CD4-positive, alpha-beta T cell treated with Interleukin-6 for 4 hours (primary cell): ENCODE measurements at places on chromosomes 4 and X.
A peak's percentile ranks its signal among the peaks of the same experiment; 100 is the strongest.

DNA sequence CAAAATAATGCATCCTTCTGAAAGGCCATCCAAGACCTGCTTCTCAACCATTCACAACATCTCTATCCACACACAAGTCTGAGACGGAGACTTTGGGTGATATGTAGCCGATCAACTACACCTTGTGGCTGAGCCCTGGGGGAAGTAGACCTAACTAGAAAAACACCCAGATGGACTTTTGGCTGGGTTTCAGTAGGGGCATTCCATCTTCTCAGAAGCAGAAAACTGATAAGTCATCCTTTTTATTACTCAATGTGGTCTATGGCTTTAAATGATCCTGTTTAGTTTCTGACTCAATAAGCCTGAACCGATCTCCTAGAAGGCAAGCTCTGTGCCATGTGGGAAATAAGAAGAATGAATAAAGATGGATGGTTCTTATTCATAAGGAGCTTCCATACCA, 82.5 kb upstream of the AFF2 start:
- no peak for DNase-seq

DNA sequence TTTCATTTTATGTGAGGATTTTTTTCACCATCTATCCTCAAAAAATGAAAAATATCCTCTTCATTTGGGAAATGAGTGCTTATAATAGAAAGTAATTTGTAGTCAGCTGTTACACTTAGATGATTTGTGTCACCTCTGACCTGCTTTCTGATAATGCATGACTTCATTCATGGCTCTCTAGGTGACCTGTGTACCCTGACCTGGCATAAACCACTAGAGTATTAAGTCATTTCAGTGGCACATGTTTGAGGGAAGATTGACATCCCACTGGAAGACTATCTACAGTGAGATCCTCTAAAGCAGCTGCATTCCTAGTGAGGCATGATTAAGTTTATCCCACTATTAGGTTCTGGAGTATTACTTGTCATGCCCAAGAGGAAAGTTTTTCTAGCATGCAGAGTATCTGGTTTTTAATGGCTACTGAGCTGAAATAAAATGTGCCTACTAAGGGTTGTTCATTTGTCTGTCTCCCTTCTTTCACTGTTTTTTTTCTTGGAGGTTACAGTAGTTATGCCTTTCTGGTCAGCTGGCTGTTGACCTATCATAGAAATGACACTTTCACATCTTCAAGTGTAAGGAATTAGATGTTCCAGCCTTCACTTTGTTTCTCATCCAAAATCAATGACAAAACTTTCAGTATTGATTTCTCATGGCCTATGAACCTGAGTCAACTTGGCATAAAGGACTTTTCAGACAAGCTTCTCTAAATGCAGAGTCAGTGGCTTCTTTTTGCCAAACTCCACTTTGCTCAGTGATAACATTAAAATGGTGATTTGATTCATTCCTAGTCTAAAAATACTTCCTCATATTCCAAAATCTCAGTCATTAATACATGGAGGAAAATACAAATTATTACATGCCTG, 33.1 kb downstream of the TET2 start:
- no peak for DNase-seq

DNA sequence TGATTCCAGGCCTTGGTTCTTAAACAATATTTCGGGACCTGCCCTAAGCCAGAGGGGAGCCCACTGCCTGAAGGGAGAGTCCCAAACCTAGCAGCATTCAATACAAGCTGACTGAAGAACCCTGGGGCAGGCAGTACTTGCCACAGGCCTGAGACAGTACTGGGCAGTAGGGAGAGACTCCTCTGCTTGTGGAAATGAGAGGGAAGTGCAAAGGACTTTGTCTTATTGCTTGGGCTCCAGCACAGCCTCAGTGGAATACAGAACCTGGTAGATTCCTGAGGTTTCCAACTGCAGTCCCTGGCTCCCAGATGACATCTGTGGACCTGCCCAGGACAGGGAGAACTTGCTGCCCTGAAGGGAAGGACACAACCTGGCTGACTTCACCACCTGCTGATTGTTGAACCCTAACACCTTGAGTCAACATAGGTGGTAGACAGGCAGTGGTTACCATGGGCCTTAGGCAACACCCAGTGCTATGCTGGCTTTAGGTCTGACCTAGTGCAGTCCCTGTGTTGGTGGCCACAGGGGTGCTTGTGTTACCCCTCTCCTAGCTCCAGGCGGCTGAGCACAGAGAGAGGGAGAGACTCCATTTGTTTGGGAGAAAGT, 20.3 kb upstream of the ABCG2 start:
- DNase-seq = no peak

GRCh38 chr4:81040012-81040659, 9.6 kb downstream of the BMP3 start:
- DNase-seq = no peak

DNA sequence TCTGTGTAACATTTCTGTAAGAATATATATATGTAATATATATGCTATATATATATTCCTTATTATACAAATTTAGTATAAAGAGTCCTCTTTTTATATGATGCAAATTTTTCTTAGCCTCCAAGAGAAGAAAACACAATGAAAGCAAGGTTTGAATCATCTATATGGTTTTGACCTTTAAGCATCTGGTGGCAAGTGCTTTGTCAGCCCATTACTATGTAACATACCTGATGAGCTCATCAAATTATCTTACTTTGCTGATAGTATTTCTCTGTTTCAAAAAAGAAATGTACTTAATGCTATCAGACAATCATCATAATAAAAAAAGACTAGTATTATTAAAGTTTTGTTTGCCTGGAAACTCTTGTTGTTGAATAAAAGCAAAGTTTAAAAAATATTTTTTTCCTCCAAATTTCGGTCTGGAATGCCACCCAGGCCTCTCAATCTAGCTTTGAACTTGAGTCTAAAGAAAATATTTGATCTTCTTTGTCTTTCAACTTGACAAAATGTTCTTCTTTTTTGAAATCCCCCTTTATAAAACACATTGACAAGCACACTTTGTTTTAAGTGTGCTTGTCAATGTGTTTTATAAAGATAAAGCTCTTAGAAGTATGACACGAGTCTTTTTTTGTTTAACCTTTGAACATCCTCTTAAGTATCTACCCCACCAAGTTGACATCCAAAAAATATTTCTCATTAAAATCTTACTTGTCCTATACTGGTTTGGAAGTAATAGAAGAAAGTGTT, 26.2 kb downstream of the ZNF330 start:
- no peak for DNase-seq

DNA sequence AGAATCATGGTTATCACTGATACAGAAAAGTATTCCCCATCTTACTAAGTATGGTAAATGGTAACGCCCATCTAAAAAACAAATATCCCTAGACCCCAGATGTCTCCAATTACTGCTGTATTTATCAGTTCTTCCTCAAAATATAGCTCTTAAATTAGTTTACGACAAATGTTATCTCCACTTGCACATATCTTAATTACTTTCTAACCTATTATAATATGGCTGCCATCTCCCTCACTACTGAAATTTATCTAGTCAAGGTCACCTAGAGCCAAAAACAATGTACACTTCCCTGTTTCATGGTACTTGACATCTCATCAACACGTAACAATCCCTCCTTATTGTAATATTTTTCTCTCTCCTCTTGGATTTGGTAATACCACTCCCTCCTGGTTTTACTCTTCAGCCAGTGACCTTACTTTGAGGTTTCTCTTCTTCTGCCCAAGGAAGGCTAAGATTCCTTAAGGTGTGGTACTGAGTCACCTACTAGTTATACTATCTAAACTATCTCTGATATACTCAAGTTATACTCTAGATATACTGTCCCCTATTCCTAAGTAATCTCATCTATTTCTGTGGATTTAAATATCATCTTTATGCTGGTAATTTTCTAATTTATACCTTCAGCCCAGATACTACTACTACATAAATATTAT, 8.6 kb downstream of the LCORL start:
- no peak for DNase-seq

DNA sequence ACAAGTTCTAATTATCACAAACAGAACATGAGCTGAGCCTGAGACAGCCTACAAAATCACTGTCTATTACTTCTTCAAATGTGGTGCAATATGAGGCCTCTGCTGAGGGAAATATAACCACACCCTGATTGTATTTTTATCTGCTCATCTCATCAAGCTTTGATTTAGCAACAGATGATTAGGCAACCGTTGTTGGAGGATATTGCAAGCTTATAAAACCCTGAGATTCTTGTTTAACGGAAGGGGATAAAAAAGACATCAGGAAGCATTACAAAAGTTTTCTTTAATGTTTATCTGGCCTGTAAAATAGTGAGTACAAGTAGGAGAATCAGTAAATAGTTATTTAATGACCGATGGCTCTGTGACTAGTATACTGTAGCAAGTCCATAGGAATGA, 108.5 kb downstream of the ZNF330 start:
- no peak for DNase-seq

GRCh38 chr4:27316176-27316575, 455.5 kb downstream of the STIM2 start:
- no peak for DNase-seq

- DNase-seq = no peak
Observed at GRCh38 chr4:133385161-133385954, 236.3 kb downstream of the PCDH10 start.

GRCh38 chr4:41215969-41216293, 1.6 kb upstream of the APBB2 start:
- no peak for DNase-seq

DNA sequence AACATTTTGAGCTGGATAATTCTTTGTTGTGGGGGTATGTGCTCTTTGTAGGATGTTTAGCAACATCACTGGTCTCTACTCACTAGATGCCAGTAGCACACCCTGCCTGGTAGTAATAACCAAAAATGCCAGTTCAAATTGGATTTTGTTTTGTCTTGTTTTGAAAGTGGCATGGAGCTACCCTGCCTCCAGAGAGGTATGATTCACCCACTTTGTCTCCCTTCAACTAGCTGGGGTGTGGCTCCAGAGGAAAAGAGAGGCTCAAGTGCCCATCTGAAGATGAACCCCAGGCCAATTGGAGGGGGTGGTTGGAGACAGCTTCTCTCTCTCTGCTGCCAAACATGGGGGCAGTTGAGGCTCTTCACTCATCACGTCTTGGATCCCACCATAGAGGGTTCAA, 34.5 kb downstream of the NIPAL1 start:
- DNase-seq = no peak

GRCh38 chr4:161642708-161643107, 521.1 kb downstream of the FSTL5 start:
- no peak for DNase-seq

DNA sequence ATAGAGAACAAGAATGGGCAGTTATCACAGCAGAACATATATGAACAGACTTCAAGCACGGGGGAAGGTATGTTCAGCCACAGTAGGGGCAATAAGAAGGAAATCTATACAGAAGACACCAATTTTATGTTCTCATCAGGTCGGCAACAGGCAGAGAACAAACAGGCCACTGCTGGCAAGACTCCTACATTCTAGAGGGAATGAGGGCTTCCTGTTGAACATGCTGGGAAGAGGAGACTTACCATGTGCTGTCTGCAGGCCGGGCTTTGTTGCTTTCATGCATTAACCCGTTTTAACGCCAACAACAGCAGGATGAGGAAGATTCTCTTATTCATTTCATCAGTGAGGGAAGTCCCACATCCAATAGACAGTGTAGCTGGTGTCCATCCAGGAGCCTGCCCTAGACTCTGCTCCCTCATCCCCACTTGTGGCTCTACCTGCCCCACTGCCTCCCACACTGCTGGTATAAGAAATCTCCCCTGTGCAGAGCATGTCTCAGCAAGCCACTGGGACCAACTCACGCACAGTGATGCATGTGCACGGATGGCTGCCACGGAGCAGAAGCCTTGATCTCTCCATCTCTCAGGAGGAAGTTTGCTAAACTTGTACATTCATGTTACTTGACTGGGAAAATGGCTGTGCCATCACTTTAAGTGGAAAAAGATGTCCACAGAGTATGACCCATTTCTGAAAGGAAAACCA, 84.5 kb downstream of the ACOX3 start:
- DNase-seq = no peak

- DNase-seq = peak; percentile 45
Observed at GRCh38 chr4:162163892-162164759, at the start of gene FSTL5. FSTL5 (minus strand) TSS chr4:162164000; CDS start chr4:162111396, 52,604 bp downstream.

GRCh38 chr4:96149894-96150293, 310.0 kb downstream of the PDHA2 start:
- DNase-seq = no peak

DNA sequence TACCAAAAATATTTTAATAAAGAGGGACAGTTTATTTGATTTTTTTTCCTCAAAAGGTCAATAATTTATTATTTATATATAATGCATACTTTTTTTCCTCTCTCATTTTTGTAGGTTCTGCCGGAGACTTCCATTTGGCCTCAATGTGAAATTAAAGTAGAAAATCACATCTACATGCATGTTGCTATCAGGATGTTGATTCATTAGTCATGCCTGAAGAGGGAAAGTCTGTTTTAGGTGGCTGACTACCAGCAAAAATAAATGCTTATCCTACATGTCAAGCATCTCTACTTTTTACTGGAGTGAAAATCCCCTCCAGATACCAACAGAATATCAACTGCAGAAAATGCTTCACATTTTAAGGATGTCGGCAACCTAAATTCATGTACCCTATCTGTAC, 41.5 kb downstream of the KIAA0232 start:
- no peak for DNase-seq

GRCh38 chr4:87224141-87224923, 3.9 kb upstream of the KLHL8 start:
- DNase-seq = no peak

DNA sequence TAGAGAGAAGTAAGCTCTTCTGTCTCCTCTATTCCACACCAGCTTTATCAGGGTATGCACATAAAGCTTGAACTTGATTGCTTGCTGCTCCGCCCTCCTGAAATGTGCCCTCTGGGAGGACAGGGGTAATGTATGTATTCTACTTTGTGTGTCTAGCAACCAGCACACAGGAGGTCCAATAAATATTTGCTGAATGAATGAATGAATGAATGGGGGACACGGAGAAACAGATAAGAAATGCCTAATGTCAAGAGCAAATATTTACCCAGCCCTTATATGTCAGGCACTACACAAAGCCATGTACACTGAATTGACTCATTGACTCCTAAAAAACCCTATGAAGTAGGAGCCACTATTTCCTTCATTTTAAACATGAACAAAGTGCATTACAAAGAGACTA, 2.3 kb upstream of the MSL3 start:
- DNase-seq = no peak

DNA sequence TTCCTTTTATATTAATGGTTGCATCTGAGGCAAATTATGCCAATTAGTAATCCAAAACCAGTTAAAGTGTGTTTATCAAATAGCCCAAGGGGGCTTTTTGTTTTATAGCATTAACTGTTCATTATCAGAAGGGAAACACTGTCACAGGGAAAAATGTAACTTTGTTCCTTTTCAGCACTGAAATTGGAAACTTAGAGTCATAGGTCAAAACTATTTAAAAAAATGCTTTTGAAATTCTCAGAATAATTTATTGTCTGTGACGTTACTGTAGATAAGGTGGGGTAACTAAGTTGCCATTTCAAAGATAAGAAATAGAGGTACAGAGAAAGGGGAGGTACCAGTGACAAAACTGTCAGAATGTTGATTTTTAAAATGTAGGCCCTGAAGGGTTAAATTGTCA, 129.3 kb downstream of the AKAP4 start:
- DNase-seq = no peak

- no peak for DNase-seq
Observed at GRCh38 chrX:72050011-72050410, 81.7 kb downstream of the RTL5 start.

- no peak for DNase-seq
Observed at GRCh38 chrX:25277574-25277973, 261.8 kb upstream of the ARX start.
